Hematopoietic multipotent progenitor cell treated with erythropoietin and hydrocortisone succinate and interleukin-3 and kit ligand, for 15 days (in vitro differentiated cells): ENCODE measurements at places on chromosomes 11 and 22.

DNA sequence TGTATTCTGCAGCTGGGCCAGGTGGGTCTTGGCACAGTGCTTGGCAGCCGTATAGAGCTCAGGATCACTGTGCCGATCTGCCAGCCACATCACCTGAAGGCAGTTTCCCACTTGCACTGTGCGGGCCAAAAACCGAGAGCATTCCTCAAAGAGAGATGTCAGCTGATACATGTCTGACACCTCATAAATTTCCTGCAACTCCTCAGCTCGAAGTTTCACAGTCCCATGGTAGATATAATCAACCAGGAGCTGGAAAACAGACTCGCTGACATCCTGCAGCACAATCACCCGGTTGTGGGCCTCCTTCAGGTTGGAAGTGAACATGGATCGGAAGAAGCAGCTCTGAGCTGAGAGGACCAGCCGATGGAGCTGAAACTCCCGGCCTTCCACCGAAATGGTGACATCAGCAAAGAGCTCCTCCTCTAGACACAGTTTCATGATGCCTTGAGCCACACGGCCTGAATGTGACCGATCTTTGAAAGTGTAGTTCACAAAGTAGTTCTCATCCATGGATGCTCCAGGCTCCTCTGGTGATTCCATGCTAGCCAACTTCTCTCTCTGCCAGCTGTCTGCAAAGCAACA is 1.2 kb downstream of the KBTBD4 start:
- no peak for DNase-seq

- no peak for DNase-seq
Observed at GRCh38 chr11:109000531-109000930, 335.7 kb downstream of the DDX10 start.

GRCh38 chr11:94203070-94203469 is 74.4 kb downstream of the PANX1 start:
- no peak for DNase-seq

DNA sequence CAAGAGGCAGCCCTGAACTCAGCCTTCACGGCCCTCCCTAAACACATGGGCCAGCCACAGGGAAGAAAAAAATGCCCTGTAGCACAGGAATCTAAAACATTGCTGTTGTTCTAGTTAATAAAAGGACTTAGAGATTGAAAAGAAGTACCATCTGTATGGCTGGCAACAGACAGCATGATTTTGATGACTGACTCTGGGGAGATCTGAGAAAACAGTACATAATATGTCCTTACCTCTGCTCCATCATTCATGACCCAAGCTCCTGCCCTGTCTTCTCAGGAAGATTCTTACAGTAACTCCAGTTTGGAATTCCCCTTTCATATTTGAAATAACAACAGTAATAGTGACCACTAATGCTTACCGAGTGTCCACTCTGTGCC is 244.2 kb downstream of the ETS1 start:
- DNase-seq: no peak

DNA sequence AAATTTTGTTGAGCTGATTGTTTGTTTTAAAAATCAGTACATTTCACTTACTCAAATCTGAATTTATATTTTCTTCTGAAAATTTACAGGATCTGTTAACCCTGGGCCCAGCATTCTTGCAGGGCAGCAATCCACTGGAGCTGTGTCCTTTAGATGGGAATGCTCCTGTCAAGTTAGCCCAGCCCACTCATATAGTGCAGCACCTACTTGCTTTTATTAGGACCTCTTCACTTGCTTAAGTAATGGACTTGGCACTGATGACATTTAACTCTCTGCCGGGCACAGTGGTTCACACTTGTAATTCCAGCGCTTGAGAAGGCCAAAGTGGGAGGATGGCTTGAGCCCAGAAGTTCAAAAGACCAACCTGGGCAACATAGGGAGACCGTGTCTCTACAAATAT is 89.6 kb downstream of the HSD17B12 start:
- DNase-seq: no peak
